ENCODE measurements at places on chromosomes 11 and 22.

GRCh38 chr11:47850337-47850736 is 2.2 kb upstream of the NUP160 start:
- no peak for DNase-seq

GRCh38 chr11:120698918-120699317 is 187.4 kb downstream of the GRIK4 start:
- DNase-seq = no peak

DNA sequence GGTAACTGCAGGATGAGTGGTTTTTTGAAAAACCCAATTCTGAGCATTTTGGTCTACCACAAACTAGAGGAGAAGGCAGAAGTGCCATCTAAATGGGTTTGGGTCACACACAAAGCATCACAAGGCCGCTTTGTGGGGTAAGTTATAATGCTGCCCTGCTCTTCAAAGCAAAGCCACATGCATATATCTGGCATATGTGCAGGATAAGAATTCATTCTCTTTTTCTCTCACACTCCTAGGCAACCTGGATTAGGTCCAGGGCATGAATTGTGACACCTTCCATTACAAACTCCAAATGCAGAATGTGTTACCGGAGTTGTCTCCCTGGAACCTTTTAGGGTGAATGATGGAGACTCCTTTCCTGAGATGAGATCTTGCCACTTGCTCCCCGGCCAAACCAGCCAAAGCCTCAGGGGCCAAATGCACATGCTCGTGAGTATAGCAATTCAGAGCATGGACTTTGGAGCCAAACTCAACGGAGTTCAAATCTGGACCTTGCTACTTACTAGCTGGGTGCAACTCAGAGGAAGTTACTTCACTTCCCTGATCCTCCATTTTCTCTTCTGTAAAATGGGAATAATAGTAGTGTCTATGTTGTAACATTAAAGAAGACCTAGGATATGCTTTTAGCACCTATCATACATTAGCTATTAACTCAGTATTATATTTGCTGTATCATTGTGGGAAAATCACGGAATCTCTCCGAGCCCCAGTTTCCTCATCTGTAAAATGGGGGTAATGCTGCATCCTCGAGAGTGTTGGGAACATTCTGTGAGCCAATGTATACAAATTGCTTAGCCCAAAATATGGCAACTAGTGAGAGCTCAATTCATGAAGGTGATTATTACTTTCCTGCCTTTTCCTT is 96.6 kb downstream of the COMMD9 start:
- no peak for DNase-seq

DNA sequence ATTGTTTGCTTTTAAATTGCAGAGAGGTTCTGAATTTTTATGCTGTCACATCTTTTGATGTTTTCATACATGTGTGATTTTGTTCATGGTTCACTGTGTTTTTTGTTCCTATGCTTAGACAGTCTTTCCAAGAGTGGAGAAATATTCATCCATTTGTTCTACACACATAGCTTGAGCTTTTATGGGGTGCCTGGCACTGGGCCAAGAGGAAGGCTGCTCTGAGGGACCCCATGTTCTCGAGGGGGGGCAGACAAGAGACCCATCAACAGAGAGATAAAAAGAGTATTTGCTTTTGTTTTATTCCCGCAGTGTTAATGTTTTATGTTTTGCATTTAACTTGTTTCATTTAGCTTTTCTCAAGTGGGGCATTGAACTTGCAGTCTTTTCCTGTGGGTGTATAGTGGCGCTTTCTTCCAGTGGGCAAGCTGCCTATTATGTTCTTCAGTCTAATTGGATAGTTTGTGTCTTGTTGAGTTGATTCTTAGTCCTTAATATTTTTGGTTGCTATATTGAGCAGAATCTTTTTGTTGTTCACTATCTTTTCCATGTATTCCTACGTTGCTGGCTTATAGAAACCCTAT is 57.7 kb downstream of the CABIN1 start:
- no peak for DNase-seq

DNA sequence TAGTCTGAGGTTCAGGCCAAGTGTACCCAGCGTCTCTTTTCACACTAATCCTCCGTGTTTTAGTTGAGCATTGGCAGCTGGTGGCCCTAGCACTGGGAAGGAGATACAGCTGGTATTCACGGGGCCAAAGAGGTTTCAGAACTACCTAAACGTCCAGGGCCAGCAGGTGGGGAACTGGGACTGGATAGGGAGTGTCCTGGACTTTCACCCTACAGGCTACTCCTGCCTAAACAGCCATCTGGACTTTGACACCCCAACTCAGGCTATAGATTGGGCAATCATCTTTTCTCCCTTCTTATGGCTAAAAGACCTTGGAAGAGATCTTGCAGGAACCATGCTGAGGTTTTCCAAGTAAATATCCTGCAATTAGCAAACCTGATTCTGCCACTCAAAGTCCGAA is 2.8 kb downstream of the SPON1 start:
- DNase-seq = no peak

DNA sequence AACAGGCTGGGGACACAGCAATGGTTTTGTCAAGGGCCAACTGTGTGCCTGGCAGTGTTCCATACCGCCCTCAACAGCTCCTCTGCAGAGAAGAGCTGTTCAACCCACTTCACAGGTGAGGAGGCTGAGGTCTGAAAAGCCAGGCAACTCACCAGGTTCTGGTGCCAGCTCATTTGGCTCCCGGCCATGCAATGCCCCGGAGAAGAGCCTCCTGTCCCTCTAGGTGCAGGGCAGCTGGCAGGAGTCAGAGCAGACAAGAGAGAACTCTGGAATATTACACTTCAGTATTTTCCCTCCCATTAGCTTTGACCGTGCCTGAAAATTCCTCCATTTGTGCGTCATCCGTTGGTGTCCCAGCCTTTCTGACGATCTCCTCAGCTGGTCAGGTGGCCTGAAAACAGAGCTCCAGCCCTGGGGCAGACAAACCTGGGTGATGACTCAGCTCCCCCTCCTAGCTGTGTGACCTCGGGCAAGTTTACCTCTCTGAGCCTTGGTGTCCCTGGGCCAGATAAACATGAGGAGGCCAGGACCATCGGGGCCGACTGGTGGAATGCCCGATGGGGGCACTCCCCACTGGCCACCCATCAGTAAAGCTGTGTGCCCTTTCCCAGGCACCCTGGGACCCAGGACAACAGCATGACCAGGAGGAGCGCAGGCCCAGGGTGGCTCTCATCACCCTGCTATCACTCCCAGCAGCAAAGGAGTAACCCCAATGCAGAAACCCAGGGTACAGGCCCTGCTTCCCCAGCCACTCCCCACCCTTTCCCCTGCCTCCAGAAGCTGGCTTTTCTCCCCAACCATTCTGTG is 9.6 kb upstream of the C1QTNF6 start:
- no peak for DNase-seq
